Activated naive CD4-positive, alpha-beta T cell treated with anti-CD3 and anti-CD28 coated beads, Interleukin-2, amount 10 ng/mL, durations not matched to agents 5 hours and 36 hours (primary cell): ENCODE measurements at places on chromosomes 12 and 14. TPM values are rescaled to one million over a fixed set of nuclear protein-coding genes. Genes with fewer than 3 reads are reported as not detected.

Gene LRRC10
- not detected for total RNA-seq

Gene DDX23
- 122 TPM for total RNA-seq

Gene FOXG1
- total RNA-seq = not detected

Gene CEP128
- total RNA-seq = 27.5 TPM

Gene SMIM41
- total RNA-seq = 0.15 TPM

Gene ADSS1
- total RNA-seq = 0.96 TPM

Gene RTL1
- not detected for total RNA-seq
